Mesenteric fat pad (tissue), 1 donor: ENCODE measurements at places on chromosomes 11 and 22. TPM values are rescaled to one million over a fixed set of nuclear protein-coding genes. Genes with fewer than 3 reads are reported as not detected.
A peak's percentile ranks its signal among the peaks of the same experiment; 100 is the strongest.

Gene STX5
- total RNA-seq, result 41.8 TPM

Gene CPT1B
- total RNA-seq, result 10.4 TPM

Gene MRGPRE
- not detected for total RNA-seq

Gene SCGB1C1
- not detected for total RNA-seq

Gene ZNF215
- 2.5 TPM for total RNA-seq

Gene CASTOR1
- total RNA-seq, result 11.6 TPM

Gene SCGB1D2
- total RNA-seq, result not detected

Gene VPREB3
- not detected for total RNA-seq

GRCh38 chr22:49233507-49234100 is 594.1 kb downstream of the BRD1 start:
- peak; percentile 79 for DNase-seq

DNA sequence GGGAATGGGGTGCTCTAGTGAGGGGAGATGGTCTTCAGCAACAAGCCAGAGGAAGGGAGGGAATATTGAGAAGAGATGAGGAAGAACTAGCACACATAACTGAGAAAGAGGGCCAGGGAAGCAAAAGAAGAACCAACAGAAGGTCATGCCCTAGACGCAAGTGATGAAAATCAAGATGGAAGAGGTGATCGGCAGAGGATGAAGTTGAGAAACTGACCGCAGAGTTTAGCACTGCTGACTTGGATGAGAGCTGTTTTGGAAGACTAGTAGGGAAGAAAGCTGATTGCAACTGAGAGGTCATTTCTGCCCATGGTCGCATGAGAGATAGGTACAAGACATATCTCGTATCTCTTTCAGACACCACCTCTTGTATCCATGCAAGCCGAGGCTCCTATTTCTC is 2.9 kb downstream of the SPINDOC start:
- DNase-seq, result no peak

GRCh38 chr11:76918941-76919386 is 58.2 kb downstream of the ACER3 start:
- DNase-seq, result no peak

DNA sequence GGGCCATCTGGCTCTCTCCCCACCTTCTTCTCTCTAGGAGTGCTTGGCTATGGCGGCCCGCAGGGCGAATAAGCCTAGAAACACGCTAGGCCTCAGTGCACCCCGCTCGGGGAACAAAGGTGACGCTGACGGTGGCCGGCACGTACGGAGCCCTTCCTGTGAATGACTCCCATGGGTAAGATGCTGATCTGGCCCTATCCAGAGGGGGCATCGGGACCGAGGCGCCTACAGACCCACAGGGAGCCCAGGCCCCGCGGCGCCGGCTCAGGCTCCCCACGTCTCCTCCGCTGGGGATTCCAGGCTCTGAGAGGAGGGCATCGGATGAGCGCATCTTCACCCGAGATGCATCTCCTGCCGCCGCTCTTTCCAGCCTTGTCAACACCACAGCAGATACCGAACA is 31.4 kb upstream of the TESMIN start:
- no peak for DNase-seq

- no peak for DNase-seq
Measured at GRCh38 chr11:64629796-64630562, 39.0 kb downstream of the SLC22A12 start.

DNA sequence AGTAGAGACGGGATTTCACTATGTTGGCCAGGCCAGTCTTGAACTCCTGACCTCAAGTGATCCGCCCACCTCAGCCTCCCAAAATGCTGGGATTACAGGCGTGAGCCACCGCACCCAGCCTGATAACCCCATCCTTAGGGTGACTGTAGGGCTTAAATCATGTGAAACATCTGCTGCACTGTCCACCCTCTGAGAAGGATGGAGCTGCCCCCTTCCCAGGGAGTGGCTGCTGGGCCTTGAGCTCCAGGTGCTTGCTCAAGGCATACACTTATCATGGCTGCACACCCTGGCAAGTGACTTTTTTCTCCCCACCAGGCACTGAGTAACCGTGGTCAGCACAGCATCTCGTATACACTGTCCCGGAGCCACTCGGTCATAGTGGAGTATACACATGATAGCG is 5.3 kb downstream of the PELI3 start:
- DNase-seq, result no peak

GRCh38 chr11:69290806-69291205 is 3.1 kb upstream of the MYEOV start:
- DNase-seq, result no peak

DNA sequence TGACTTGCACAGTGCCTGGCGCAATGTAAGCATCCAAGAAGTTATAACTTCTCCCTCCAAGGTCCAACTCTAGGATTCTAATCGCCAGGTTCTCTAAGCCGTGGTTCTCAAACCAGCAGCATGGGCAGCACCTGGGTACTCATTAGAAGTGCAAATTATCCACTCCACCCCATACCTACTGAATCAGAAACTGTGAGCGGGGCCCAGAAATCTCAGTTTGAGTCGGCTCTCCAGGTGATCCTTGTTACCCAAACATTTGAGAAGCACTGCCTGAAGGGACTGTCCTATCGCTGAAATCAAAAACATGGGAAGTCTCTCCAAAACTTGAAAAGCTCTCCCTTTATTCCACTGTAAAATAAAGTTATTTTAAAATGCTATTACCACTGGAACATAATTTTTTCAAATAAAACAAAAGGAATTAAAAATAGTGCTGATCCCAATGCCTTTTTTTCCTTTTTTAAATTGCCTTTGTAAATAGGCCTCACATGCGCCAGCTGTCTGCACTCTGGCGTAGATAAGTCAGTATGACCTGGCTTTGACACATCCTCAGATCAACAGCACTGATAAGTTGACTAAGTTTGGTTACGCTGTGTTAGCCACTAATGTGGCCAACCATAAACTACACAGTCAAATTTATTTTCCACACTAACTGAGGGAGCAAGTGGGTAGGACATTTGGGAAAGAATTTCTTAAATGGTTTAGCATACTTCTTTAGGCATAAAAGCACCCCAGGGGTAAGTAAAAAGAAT is 8.4 kb upstream of the CTR9 start:
- DNase-seq, result no peak

DNA sequence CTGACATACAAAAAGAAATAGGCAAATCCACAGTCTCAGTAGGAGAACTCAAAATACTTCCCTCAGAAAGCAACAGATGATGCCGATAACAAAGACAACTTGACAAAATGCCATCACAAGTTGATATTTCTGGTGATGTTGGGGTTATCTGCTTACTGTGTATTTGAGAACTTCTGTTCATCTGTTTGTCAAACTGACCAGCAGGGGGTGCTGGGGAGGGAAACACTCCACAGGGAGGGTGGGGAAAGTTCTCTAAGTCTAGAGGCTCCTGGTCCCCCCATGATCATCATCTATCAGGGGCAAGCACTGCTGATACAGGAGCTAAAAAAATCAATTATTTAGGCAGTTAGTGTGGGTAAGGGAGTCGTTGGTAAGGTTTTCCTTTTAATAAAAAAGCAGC is 19.2 kb downstream of the GLYATL1 start:
- DNase-seq, result no peak

- DNase-seq, result peak; percentile 94
Measured at GRCh38 chr22:38700270-38700788, 414 bp downstream of the JOSD1 start.

DNA sequence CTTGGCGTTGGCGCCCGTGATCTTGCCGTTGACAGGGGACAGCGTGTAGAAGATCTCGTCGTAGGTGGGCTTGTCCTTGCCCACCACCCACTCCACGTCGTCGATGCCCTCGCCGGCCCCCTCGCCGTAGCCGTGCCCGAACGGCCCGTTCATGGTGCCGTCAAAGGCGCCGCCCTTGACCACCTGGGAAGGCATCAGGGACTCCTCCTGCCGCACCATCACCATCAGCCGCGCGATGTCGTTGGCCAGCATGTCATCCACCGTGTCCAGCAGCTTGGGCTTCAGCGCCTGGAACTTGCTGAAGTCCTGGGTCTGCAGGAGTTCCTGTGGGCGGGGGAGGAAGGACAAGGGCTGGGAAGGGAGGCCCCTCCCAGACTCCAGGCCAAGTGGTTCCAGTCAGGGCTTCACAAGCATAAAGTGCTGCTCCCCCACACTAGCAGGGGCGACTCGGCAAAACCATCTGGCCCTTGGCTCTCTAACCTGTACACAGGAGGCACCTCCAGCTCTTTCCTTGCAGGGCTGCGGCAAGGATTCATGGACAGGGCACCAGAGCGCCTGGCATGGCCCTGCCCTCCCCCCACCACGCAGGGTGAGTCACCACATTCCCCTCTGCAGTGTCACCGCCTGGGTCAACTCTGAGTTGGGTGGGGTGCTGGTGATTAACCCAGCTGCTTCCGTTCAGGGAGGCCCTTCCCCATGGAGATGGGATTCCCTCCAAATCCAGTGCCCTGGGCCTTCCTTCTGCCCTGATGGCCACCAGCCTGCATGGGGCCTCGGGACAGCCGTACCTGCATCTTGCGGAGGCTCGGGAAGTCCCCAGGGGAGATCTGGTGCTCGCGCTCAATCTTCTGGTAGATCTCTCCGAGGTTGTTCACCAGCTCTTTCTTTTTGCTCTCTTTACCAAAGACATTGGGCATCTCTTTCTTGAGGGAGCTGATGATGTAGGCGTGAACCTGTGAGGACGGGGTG is 10.4 kb upstream of the CDC42BPG start:
- DNase-seq, result peak; percentile 94

GRCh38 chr11:65546217-65546958 is 11.8 kb downstream of the LTBP3 start:
- peak; percentile 96 for DNase-seq

DNA sequence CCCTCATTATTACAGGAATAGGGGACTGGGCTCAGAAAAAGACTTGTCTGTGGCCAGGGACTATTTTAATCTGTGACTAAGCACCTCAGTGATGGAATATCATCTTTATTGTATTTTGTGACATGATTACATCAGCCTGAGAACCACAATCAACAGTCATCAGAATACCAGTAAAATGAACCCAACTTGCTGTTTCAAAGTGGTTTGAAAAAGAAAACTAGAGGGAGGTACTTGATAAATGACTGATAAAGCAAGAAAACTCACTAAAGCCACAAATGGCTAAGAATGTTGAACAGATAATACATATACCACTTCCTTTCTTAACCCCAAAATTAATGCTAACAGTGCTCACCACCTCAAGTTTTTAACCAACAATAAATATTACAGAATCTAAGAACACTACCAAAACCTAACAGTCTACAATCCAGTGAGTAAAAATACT is 155.7 kb downstream of the ATG16L2 start:
- no peak for DNase-seq

GRCh38 chr11:111838054-111838453 is 33.3 kb downstream of the ALG9 start:
- DNase-seq, result no peak
